Activated T-cell treated with anti-CD3 and anti-CD28 coated beads, Interleukin-2, amount 50 U/mL, for 72 hours (primary cell): ENCODE measurements at places on chromosomes 1 and 21.

DNA sequence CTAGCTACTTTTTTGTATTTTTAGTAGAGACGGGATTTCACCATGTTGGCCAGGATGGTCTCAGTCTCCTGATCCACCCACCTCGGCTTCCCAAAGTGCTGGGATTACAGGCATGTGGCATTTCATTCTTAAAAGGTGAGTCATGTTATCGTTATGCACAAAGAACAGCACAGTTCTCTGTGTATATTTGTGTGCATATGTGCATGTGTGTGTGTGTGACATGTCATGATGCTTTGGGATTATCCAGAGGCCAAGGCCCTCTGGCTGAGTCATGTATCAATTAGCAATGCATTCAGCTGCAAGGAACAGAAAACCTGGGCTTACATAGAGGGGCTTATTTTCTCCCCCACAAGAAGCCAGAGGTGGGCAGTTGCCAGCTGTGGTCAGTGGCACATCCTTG, 301.7 kb upstream of the KAZN start:
- DNase-seq, result no peak

DNA sequence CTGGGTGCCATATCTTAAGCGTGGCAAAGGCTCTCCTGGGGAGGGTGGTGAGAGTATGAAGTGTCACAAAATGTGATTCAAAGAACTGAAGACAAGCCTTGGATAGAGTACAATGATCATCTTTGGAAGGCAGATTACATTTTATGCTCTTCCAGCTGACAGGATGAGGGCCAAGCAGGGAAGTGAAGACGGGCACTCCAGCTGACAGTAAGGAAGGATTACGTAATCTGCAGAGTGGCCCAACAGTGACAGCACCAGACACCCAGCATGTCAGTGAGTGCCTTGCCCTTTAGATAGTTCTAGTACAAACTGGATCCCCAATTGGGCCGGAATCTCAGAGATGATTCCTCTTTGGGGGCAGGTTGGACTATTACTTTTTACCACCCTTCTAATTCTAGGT, 52.7 kb downstream of the UBE2T start:
- DNase-seq, result no peak

DNA sequence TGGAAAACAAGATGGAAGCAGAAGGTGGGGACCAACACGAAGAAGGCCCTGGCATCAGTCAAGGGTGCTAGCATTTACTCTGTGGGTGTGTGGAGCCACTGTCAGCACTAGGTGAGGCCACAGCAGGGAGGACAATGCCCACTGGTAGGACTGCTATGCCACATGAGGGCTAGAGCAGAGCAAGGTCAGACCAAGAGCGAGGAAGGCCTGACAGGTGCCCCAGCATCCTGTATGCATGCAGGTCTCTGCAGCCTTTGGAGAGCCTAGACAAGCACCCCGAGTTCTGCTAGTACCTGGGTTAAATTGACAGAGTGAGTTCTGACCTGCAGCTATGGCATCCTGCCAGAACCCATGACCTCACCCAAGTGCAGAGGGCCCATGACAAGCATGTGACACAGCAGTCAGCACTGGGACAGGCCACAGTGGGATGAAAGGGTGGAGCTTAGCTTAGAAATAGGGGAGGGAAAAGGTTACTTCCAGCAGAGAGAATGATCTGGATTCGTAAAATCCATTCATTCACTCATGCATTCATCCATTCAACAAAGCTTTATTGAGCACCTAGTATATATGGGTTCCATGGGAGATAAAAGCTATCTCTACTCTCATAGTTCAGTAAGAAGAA, 9.0 kb upstream of the CSF1 start:
- DNase-seq, result peak; percentile 48

DNA sequence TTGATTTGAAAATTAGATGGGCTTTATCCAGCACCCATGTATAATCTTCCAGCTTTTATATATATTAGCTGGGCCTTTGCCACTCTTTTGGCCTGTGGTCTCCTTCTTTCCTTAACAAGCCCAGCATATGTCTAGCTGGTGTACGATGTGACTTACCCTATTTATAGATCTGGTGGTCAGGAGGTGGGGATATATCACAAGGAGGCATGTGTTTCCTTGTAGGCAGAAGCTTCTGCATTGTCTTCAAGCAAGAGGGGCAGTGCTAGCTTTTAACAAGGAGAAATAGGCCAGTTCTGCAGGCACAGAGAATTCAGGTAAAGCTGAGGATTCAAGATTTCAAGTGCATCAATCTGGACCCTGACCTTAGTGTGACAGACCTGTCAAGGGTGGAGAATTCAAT, 38.0 kb upstream of the DNASE2B start:
- no peak for DNase-seq

- DNase-seq, result no peak
Observed at GRCh38 chr1:43764581-43764980, 57.2 kb downstream of the ST3GAL3 start.

GRCh38 chr1:3170561-3171453, 101.8 kb downstream of the PRDM16 start:
- DNase-seq, result no peak

DNA sequence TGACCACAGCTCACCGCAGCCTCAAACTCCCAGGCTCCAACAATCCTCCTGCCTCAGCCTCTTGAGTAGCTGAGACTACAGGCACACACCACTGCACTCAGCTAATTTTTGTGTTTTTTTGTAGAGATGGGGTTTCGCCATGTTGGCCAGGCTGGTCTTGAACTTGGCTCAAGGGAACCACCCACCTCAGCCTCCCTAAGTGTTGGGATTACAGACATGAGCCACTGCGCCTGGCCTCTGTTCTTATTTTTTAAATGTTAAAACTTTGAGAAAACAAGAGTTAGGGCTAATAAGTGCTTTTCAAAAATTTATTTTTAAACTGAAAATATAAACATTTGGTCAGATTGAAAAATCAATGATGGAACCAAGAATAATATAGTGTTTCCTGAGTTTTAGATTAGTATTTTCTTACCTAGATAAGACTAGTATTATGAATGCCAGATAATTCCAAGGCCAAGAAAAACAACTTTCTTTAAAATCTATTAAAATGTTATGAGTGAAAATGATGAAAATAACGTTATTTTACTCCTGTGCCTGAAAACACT, 66.2 kb upstream of the S1PR1 start:
- no peak for DNase-seq

GRCh38 chr1:16116002-16116401, 39.9 kb downstream of the EPHA2 start:
- DNase-seq, result no peak

DNA sequence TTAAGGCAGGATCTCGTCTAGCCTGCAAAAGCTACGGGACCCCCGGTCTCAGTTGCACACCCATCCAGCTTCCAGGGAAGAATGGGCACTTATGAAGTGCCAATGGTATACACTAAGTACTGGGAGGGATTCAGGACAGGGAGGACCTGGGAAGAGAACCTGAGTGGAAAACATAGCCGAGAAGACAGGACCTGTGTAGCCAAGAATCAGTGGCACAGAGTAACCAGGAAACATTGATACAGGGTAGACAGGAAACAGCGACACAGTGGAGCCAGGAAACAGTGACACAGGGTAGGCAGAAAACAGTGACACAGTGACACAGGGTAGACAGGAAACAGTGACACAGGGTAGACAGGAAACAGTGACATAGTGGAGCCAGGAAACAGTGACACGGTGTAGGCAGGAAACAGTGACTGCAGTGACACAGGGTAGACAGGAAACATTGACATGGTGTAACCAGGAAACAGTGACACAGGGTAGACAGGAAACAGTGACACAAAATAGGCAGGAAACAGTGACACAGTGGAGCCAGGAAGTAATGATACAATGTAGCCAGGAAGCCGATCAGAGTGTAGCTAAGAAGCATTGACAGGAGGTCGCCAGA, 138.0 kb upstream of the ARHGEF16 start:
- no peak for DNase-seq

DNA sequence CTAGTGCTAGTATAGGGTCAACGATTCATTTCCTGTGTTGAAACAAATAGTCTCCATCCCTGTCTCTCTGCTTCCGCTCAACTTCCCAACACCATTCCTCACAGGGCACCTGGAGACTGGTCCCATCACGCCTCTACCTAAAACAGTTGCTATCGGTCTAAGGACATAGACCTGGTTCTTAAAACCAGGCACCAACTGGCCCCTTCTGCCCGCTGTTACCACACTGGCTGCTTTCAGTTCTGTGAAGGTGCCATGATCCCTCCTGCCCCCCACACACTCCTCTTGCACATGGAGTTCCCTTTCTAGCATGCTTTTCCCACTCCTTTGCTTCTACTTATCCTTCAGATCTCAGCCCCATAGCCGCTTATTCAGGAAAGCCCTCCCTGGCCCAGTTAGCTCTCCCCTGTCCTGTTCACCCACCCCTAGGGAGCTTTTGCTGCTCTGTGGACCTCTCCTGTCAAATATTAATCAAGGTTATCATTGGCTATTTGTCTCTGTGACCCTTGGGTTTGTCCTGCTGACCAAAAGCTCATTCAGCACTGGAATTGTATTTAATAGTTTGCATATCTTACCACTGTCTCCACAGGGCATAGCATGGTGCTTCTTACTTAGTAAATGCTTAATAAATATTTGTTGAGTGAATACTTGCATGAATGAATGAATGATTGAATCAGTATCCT, 11.9 kb upstream of the KPRP start:
- DNase-seq, result no peak

DNA sequence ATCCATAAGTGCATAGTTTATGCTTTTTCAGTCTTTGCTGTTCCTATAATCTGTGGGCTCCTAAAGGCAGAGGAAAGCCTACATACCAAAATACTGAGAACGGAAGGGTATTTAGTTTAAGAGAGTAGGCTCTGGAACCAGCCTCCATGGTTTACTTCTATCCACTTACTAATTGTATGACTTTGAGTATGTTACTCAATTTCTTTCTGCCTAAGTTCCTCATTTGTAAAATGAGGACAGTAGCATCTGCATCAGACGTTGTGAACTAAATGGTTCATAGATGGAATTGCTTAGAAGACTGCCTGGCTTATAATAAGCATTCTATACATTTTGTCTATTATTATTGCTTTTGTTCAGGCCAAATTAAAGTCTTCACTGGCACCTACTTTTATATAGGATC, 111.0 kb downstream of the NTNG1 start:
- DNase-seq, result no peak

DNA sequence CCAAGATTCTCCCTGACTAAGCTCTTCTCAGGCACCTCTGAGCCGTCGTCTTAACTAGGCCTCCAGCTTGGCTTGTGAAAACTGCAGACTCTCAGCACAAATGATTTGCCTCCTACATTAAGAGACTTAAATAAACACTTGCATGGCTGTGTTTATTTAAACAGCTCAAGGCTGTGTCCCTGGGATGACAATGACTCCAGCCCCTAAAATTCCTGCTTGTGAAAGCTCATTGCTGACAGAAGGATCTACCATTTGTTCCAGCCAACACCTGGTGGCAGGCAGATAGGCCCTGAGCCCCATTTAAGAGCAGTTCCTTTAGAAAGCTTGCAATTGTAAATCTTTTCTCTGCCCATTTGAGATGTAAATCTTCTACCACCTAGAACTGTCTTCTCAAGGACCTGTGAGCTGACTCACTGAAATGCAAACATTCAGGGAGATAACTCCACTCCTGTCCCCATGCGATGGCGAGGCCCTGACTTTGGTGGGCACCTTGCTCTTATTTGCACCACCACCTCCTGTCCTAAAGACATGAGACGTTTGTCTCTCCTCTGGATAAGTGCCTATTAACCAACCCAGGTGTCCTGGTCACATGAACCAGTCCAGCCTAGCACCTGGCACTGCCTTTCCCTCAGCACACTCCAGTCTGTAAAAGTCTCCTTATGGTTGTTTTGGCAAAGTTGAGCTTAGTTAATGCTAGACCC, 15.1 kb upstream of the PCP4 start:
- DNase-seq, result no peak

GRCh38 chr1:247089616-247090375, 11.2 kb upstream of the ZNF670 start:
- DNase-seq, result no peak

GRCh38 chr1:89271341-89272015, 1.2 kb downstream of the GBP5 start:
- DNase-seq, result no peak

DNA sequence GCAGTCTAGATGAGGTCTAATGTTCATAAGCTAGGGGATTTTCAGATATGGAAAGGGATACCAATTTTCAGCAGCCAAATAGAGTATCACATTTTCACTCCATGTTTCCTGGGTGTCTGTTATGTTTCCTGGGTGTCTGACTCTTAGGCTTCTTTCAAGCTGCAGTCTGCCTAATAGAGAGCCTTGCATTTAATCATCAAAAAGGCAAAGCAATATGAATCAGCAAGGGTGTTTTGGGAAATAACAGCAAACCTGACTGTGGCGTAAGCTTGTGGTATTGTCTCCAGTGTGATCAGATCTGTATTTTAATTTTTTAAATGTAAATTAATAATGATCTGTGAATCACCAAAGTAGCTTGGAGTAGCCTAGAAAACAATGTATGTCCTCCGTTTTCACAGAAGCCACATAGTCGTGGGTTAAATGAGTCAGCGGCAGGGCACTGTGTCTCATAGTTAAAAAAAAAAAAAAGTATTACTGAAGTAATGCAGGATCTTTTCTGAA, 10.4 kb downstream of the LGALS8 start:
- peak; percentile 50 for DNase-seq

GRCh38 chr1:238647877-238648276, 738.5 kb upstream of the CHRM3 start:
- DNase-seq, result no peak

GRCh38 chr1:115426956-115427355, 88.9 kb upstream of the NGF start:
- no peak for DNase-seq

GRCh38 chr1:6273380-6273891, 12.5 kb upstream of the GPR153 start:
- no peak for DNase-seq

DNA sequence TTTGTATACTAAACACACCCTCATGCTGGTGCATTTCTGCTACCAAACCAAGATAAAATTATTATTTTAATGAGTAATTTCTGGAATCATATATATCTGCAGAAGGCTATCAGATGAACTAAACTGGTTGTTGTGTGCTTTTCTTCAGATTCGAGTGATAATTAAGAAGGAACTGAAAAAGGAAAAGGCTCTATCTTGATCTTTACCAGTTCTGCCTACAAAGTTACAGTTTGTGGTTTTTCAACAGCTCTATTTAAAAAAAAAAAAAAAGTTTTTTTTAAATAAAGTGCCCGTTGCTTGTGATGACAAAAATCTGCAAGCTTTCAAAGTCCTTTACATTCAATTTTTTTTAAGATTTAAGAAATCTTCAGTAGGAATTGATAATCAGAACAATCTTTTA, 13.6 kb downstream of the DENND1B start:
- no peak for DNase-seq

DNA sequence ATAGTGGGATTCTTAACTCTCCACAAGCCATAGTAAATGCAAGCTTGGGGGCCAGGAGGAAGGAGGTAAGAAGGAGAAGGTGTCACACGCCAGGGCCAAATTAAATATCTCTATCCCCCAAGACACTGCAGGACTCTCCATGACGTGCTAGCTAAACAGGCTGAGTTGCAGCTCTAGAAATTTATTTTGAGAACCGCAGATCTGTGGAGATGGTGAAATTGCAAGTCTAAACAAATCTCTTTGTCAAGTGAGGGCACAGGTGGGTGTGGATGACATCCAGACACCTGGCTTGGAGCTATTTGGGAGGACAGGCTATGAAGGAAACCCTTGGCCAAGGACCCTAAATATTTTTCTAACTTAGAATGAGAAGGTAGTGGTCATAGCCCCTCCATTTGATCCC, 39.5 kb upstream of the USP1 start:
- no peak for DNase-seq

GRCh38 chr1:151720974-151721787, at the start of gene RIIAD1:
Gene RIIAD1 (plus strand): TSS chr1:151721522. CDS start chr1:151721537, 15 bp downstream.
- peak; percentile 46 for DNase-seq

GRCh38 chr1:114671011-114671938, 1.4 kb upstream of the DENND2C start:
- DNase-seq, result no peak
